HFF-Myc (cell line): ENCODE measurements at places on chromosomes 16 and 17.

GRCh38 chr16:89907055-89907814 lies 11.4 kb upstream of the MC1R start:
- DNase-seq, result no peak

DNA sequence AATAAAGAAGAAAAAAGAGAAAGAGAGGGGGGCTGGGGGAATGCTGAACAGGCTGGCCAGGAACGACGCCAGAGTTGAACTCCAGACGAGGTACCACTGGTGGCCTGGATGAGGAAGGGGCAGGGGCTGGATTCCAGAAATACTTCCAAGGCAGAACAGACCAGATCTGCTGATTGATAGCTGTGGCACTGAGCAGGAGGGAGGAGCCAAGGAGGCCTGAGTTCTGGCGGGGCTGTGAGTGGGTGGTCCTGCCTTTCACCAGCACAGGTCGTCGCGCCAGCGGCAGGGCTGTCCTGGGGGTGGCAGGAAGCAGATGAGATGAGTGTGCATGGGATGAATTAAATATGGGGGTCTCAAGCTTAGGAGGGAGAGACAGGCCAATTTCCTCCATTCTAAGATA lies 5.5 kb downstream of the CCDC42 start:
- DNase-seq, result no peak

DNA sequence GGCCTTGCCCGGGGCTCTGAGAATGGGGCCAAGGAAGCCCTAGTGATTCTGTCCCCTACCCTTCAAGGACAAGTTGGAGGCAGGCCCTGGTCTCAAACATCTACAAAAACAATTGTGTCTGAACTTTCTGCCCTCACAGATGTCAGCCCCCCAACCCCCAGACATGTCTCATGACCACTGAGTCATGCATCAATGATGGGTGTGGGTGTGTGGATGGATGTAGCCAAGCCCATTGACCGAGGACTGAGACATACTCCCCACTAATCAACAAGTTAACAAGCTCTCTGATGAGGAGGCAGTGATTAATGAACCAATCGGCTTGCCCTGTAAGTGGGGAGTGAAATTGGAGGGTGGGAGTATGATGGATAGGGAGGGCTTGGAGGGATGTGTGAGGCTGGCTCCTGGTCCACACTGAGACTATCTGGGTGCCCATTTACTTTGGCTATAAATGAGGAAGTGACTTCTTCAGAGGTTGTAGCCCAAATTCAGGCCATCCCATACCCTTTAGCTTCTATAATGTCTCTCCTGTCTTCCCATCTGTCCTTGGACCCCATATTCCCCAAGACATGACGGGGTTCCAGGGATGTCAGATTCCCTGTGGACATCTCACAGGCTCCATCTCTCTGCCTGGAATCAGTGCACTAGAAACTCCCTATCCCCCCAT lies 97.1 kb upstream of the TMEM97 start:
- DNase-seq, result no peak

DNA sequence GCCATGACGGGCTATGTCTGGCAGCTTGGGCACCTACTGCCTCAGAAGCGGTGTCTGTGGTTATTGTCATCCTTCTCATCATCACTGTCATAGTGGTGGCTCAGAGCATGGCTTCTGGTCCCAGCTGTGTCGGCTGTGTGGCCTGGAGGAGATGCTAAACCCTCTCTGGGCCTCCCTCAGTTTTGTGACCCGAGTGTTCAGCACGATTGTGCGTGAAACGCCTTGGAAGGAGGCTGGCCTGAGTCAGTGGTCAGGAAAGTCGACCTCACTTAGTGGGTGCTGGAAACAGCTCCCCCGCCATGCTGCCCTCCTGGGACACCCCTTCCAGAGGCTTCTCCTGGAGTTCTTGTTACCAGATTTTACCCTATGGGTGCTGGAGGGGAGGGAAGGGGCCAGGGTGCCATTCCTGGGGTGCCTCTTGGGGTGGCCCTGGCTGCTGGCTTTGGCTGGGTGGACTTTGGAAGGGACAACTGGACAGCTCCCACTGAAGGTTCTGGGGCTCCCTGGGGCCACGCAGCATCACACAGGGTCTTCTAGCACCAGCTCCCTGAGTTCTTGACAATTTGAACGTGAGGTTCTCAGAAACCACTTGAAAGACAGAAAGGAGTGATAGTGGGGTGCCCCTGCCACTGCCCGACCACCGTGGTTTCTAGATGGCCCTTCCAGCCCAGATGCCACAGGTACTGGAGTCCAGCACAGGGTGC lies 226.5 kb upstream of the GSE1 start:
- no peak for DNase-seq

DNA sequence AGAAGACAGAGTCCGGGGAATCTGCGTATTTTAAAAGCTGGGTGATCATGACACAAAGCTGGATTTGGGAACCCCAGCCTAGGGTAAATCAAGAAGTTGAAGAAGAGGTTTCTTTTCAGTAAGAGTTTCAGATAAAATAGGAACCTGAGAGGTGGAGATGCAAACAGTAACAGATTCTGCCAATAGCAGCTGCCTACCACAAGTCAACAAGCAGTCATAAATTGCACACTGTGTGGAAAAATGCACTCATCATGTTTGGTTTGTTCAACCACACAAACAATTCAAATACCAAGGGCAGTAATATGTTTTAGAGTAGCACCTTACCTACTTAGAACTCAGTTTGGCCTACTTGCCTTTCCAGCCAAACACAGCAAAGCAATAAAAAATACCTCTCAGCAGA lies 14.0 kb downstream of the MYO1D start:
- DNase-seq, result no peak

DNA sequence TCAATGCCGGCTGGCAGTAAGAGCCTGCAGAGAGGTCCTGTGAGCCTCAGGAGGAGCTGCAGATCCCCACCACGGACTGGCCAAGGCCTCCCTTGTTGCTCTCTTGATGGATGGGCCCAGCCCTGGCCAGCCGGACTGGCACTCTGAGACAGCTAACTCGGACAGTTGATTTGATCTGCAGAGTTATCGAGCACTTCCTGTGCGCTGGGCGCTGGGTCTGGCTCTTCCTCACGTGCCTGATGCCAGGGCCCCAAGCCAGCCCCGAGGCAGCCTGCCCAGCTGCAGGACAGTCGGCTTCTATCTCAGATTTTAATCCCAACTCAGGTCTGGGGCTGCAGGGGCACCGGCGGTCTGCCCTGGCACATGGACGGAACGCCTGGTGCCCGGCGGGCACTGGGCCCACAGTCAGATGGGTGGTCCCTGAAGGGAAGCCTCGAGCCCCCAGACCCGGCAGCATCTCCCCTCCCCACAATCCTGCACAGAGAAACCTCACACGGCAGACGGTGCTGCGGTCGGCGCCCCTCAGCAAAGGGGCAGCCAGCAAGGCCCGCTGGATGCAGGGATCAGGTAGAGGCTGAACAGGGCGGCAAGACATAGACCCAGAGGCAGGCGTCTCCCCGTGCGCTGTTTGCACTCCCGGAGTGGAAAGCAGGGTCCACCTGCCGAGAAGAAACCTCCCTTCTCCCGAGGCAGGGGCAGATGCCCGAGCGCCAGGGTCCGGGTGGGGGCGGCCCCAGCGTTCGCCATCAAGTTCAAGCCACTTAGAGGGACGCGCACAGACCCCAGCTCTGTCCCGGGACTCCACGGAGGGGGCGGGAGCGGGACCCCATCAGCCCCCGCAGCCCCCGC lies 34.0 kb downstream of the TIMM22 start:
- no peak for DNase-seq

- peak; percentile 48 for DNase-seq
Observed at GRCh38 chr17:32253117-32253611, 12.5 kb upstream of the RHBDL3 start.

- DNase-seq, result no peak
Observed at GRCh38 chr17:17127730-17128291, 78.3 kb downstream of the PLD6 start.

DNA sequence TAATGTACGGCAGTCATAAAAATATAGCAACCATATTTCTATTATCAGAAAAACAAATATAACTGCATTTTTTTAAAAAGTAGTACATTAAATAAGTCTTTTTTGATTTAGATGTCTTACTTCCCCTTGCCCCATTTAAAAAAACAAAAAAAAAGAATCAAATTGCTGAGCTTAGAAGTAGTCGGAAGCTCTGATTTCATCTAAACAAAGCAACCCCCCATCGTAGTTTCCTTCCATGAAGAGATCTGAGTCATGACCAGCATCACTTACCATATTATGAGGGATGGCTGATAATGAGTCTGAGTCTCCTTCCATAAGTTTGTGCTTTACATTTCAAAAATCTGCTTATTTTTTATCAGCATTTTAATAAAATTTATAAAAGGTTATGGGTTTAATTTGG lies 86.2 kb downstream of the ITFG1 start:
- DNase-seq, result no peak

DNA sequence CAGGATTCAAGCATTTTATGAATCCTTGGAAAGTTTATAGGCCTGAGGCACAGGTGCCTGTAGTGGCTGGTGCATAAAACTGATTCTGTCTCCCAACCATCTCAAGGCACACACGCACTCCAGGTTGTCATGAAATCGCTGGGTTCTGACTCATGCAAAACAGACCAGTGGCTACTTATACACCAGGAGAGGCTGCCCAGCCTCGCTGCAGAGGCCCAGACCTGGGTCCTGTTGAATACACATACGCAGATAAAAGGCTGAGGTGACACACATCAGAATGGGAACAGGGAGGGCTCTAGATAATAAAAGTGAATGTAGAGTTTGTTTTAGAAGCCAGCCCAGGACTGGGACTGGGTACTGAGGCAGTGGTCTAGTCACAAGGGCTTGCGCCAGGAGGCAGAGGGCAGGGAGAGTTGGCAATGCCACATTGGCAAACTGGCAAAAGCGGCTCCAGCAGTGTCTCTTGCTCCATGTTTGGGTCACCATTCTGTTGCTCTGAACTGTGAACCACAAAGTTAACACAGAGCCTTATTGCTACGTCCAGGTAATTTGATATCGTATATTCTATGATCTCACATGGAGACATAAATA lies 13.6 kb downstream of the OR1D5 start:
- no peak for DNase-seq

GRCh38 chr17:74530831-74531150 lies 484 bp downstream of the CD300LB start:
- no peak for DNase-seq

DNA sequence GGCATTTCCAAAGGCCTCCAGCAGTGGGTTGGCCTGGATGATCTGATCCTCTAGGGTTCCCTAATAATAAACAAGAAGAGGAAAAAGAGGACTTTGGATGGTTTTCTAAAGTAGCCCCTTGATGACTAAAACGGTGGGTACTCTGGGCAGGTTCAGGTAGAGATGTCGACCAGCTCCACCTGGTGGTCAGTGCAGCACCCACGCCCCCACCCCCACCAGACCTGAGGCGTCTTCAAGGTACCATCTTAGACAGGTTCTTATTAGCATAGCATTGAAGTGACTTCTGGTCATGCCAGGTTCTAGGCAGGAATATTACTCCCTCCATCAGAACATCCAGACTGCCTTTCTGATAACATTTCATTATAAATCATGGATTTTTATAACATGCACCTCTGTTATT lies 15.0 kb downstream of the MYH13 start:
- DNase-seq, result no peak

DNA sequence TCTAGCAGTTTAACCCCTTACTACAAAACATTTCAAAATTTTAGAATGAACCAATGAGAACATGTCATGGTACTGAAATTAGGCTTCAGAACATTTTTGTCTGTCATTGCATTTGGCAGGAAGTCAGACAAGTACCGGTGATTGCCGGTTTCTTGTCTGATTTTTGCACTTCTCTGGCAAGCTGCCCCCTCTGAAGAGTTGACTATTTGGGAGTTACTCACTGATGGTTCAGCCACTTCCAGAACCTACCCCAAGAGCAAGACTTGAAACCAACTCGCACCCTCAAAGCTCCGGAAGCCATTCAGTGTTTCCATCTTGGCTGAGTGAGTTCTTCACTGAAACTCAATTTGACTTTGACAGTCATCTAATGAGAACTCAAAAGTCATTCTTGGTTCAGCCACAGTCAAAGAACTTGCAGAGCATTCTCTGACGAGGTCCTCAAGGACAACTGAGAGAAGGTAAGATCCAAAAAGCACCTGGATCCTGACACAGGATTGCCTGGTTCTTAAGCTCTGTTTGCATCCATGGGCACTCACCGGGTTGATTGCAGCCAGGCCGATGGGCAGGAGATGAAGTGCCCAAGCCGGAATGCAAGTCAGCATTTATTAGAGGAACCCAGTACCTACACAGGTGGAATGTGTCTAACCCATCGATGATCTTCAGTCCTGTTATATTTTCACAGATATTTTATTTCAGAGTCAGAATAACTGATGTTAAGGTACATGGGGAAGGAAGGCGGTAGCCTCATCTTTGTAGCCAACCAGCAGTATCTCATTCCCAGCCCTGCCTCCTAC lies 93.6 kb downstream of the USP22 start:
- no peak for DNase-seq

GRCh38 chr16:74033441-74033995 lies 263.1 kb upstream of the PSMD7 start:
- DNase-seq, result no peak

DNA sequence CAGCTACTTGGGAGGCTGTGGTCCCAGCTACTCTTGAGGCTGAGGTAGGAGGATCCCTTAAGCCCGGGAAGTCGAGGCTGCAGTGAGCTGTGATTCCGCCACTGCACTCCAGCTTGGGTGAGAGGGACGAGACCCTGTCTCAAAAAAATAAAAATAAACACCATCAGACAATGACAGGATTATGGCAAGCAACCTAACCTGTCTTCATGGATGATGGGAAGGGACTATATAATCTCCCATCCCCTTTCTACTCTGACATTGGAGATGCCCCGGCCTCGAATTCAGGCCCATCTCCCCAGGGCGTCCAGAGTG lies 893 bp downstream of the TRIM25 start:
- DNase-seq, result no peak

DNA sequence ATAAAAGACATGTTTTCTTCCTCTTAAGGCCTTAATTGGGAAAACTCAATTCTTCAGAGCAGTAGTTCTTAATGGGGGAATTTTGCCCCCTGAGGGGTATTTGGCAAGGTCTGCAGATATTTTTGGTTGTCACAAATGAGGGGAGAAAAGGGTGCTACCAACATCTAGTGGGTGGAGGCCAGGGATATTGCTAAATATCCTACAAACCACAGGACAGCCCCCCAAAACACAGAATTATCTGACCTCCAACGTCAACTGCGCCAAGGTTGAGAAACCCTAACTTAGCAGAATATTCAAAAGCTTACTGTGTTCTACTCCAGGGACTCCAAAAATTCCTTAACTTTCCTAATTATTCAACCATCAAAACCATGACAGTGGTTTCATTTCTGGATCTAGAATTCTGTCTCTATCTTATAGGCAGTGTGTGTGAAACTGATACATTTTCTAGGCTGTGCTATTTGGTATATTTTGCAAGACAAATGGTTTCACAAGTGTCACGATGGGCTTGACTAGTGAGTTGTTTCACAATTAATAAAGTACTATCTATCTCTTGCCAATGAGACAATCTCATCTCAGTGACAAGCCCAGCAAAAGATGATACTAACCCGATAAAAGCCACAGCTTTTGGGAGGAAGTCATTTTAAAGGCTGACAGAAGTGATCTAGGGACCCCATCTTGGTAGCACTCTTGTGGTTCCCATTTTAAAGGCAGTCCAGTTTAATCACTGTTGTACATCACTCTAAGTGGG lies 14.7 kb downstream of the TXNDC11 start:
- DNase-seq, result no peak
